Fibroblast of the conjunctiva (primary cell): ENCODE measurements at places on chromosomes 12 and 14.

GRCh38 chr12:65532764-65533163 is 254.3 kb downstream of the MSRB3 start:
- DNase-seq: no peak

DNA sequence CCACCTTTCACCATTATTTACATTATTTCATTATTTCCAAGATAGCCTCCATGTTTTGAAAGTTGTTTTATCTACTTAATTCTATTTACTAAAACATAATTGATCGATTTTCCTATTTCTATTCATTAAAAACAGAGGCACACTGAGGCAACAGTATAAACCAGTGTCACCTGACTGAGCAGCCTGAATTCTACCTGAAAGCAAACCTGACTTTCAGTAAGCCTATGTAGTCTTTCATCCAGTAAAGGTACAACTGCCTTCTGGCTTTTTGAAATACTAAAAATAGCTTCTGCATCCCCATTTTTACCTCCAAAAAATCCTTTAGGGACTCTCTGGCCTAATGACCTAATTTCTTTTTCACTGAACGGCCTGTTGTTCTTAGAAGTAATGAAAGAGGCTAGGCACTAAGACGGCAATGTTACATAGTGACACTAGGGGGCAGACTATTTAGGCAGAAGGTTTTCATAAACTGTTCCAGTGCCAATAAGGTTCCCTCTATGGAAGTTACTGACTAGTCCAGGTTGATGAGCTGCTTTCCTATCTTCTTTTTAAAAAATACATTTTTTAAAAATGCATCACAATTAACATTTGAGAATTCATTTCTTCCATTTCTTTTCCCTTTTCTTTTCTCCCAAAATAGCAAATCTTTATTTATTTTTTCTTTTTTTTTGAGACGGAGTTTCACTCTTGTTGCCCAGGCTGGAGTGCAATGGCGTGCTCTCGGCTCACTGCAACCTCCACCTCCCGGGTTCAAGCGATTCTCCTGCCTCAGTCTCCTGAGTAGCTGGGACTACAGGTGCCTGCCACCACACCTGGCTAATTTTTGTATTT is 17.5 kb downstream of the ANAPC5 start:
- DNase-seq: peak; percentile 78

DNA sequence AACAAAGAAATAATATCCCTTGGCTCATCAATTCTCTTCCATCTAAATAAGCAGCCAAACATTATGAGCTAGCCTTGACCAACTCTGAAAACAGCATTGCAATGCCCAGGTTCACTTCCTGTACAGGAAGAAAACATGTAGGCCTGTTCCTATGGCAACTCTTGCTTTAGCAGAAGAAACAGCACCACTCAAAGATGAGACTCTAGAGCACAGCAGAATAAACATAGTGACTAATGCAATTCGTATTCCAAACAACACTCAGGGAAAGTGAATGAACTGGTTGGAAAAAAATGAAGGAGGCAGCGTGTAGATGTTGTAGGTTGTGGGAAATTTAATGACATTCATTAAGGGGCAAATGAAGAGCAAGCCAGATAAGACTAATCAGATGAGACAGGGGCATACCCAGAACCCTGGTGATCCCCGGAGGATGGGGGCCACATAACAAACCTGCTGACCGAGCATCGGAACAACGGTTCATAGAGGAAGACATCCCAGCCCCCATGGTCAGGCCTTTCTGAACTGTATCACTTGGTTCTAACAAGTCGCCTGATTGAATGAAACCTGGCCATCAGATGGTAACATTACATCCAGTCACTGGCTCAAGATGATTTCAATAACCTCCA is 9.0 kb downstream of the ARHGDIB start:
- peak; percentile 84 for DNase-seq

GRCh38 chr12:92614502-92614901 is 88.3 kb upstream of the PLEKHG7 start:
- DNase-seq: no peak

DNA sequence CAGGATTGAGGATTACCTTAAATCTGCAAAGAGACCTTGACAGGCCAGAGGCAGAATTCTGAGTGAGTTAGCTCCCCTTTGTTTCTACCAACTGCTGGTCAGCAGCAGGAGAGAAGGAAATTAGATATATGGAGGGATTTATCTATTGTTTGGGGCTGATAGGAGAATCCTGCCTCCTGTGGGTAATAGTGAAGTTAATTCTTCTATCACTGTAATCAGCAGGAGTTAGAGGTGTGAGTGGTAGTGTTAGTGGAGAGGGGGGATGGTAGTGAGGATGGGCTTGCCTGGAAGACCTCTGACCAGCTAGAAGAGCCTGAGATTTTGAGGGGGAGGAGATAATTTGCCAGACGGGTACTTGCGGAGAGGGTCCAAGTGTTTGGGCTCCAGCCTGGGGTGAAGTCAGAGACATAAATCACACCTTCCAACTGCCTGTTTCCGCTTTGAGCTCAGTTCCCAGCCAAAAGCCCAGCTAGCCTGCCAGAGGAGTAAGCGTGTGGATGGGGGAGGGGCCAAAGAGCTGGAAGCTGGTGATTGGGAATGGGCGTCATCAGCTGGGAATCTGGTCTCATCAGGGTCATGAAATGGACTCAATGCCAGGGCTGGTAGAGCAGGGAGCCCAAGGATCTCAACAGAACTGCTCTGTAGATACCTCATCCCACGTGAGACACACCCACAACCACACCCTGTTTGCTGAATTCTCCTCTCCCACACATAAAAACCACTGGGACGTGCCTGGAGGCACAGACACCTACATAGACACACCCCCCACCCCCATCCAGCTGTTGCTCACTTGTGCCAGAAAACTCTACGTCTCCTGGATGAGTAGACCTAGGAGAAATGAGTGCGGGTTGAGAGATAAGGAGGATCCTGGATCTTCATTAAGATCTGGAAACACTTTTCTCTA is 13.1 kb upstream of the ITGA5 start:
- no peak for DNase-seq

DNA sequence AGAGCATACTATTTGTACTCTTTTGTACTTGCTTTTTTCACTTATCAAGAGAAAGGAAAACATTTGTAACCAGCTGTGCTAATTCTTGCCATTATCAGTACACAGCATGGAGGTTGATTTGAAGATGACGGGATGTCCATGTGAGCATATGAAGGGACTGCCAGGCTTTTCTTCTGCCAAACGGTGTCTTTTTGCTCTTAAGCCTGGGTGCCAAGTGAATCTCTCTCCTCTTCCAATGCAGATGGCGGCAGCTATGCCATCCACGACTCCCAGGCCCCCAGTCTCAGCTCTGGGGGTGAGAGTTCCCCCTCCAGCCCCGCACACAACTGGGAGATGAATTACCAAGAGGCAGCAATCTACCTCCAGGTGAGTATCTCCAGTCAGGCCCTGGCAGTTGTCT is 38.9 kb downstream of the TPCN1 start:
- DNase-seq: no peak

DNA sequence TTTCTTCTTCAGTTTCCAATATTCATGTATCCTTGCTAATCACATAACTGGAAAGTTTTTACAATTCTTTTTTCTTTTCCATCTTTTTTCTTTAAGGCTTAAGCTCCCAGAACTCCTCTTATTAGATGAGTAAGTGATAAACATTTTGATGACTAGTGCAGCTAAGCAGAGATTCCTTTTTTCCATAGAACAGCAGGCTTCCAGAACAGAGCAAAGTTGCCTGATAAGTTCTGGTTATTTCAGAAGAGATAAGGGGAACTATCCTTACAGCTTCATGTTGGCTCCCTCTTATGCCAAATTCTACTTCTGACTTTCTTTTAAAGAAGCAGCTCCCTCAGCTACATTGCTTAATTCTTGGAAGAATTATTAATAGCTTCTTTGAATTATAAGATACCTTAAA is 194.7 kb upstream of the FAR2 start:
- DNase-seq: no peak

- DNase-seq: no peak
These were observed 3.5 kb downstream of the PCNX4 start for GRCh38 chr14:60095231-60095630.

DNA sequence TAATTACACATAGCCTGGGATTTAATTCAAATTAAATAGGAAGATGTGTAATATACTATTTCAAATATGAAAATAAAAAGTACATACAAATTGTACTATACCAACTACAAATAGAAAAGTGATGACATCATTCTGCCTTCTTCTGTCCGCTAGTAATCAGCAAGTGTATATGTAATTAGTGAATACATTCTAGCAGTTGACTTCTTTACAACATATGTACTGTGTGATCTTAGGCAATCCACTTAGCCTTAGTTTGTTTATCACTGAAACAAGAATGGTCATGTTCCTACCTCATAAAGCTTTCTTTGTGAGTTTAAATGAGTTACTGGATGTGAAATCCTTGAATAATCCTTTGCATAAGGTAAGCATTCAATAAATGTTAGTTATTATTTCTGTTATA is 7.8 kb upstream of the LUM start:
- no peak for DNase-seq

DNA sequence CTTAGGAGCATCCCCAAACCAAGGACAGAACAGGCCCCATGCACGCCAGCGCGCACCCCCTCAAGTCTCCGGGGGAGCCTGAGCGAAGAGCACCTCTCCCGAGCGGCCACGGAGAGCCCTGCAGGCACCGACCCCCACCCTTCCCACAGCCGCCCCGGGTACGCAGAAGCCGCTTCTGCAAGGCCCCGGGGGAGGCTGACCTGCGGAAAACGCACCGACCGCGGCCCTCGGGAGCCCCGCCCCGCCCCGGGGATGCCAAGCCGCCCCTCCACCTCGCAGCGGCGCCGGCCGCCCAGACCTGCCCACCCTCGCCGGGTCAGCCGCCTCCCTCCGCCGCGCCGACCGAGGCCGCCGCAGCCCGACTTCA is 385 bp downstream of the CAPRIN2 start:
- DNase-seq: no peak
